ENCODE measurements at places on chromosomes 6 and 20.

GRCh38 chr6:90429713-90430112, 133.1 kb upstream of the BACH2 start:
- no peak for DNase-seq
- no peak overlapping the region for H3K27ac ChIP-seq
- H3K4me3 ChIP-seq: no peak overlapping the region

GRCh38 chr20:44973053-44973452, 6.7 kb downstream of the STK4 start:
- peaks cover 19% of the 10 kb centered on the region for H3K36me3 ChIP-seq
- peak overlapping the region; percentile 12 for H3K4me3 ChIP-seq
- no peaks in the 10 kb centered on the region for H3K27me3 ChIP-seq
- DNase-seq: no peak
- peaks cover 71% of the 10 kb centered on the region for H3K4me1 ChIP-seq

DNA sequence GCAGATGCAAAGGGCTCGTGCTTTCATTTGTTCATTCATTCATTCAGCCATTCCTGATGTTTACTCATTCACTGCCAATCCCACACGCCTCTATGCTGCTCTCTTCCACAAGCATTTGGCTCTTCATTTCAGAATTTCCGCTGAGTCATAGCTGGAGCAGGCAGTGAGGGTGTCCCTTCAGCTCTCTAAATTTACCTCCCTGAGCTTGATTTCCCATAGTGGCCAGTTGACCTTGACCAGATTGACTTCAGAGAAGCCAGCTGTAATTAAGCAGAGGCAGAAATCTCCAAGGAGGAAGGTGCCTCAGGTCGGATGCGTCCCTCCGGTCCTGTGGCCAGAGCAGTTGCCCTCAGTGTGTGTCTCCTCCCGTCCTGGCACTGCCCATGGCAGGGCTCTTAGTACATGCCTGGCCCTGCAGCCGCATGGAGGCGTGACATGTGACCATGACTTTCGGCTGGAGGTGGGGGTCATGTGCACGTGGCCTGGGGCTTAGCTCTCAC, 267.2 kb upstream of the ECI2 start:
- no peaks in the 10 kb centered on the region for H3K4me1 ChIP-seq
- no peak overlapping the region for H3K4me3 ChIP-seq
- DNase-seq: no peak

DNA sequence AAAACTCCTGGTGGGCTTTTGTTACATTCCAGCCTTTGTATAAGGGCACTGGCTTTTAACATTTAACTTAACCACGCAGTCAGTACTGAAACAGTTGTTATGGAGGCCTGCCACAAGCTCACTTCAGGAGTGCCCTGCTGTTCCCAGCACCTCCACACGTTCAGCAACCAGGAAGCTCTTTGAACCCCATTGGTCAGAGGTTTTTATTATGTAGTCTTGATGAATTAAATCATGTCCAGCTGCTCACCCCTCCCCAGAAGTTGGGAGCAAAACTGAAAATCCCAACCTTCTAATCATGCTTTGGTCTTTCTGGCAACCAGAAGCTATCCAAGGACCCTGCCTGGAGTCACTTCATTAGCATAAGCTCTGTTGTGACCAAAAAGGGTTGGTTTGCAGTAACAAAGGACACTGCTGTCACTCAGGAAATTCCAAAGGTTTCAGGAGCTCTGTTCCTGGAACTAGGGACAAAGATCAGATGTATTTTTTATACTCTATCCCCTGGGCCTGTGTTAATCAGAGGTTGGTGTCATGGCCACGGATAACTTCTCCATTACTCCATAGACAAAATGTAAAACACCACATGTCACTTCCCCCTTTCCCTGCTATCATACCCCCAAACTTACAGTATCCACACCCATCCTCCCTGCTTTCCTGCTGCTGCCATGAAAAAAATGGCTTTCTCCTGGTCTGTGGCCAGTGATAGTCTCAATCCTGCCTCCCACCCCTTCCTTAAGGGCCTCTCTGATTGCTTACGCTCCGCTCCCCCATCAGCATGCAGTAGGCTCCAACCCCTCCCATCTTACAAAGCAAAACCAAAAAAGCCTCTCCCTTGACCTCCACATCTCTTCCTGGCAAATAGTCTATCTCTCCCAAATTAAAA, 3.1 kb downstream of the ARMC12 start:
- H3K27me3 ChIP-seq: no peaks in the 10 kb centered on the region
- no peaks in the 10 kb centered on the region for H3K36me3 ChIP-seq
- peaks cover 15% of the 10 kb centered on the region for H3K4me1 ChIP-seq
- H3K27ac ChIP-seq: no peak overlapping the region

DNA sequence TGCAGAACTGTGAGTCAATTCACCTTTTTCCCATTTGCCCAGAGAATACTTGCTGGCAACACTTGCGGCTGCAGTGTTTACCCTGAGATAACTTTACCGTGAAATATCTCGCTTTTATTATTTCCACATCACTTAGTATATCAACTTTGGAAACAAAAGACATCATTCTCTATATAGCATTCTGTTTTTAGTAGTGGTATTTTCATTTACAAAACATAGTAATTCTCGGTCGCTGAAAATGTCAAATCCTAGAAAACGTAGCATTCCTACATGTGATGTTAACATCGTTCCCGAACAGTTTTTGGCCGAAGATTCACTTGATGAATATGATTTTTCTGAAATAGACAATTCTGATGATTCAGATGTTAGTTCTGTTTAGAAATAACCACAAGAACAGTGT, 52.0 kb downstream of the NHLRC1 start:
- no peaks in the 10 kb centered on the region for H3K4me1 ChIP-seq
- H3K27me3 ChIP-seq: peaks cover 4% of the 10 kb centered on the region
- no peak for DNase-seq
- H3K4me3 ChIP-seq: no peak overlapping the region
- H3K27ac ChIP-seq: no peak overlapping the region

GRCh38 chr20:41649489-41649888, 31.3 kb upstream of the CHD6 start:
- H3K4me1 ChIP-seq: peaks cover 5% of the 10 kb centered on the region
- no peak overlapping the region for H3K4me3 ChIP-seq
- no peak overlapping the region for H3K27ac ChIP-seq
- DNase-seq: no peak
- peaks cover 8% of the 10 kb centered on the region for H3K36me3 ChIP-seq

- no peak overlapping the region for H3K4me3 ChIP-seq
- no peak for DNase-seq
- H3K36me3 ChIP-seq: no peaks in the 10 kb centered on the region
- H3K27ac ChIP-seq: no peak overlapping the region
These were observed 375.5 kb downstream of the PAX1 start for GRCh38 chr20:22080985-22081384.

DNA sequence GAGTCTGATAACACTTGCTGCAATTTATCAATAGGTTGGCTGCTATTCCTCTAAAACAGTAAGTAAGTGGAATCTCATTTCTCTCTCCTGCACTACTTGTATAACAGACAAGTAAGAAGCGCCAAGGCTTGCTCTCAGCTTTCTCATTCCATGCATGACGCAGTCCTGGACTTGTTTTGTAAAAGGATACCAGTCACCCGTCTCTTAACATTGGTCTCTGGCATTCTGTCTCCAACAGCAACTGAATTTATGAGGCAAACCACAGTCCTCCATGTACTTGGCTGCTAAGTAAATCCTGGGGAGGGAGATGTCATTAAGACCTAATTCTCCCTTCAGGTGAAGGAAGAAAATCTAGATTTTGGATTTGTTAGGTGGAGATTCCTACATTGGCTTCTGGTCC, 115.4 kb downstream of the OPN5 start:
- H3K27me3 ChIP-seq: no peaks in the 10 kb centered on the region
- DNase-seq: no peak
- H3K4me3 ChIP-seq: no peak overlapping the region

GRCh38 chr6:11486486-11486885, 51.1 kb upstream of the TMEM170B start:
- H3K4me3 ChIP-seq: no peak overlapping the region
- no peak for DNase-seq
- no peaks in the 10 kb centered on the region for H3K27me3 ChIP-seq
- H3K27ac ChIP-seq: no peak overlapping the region

DNA sequence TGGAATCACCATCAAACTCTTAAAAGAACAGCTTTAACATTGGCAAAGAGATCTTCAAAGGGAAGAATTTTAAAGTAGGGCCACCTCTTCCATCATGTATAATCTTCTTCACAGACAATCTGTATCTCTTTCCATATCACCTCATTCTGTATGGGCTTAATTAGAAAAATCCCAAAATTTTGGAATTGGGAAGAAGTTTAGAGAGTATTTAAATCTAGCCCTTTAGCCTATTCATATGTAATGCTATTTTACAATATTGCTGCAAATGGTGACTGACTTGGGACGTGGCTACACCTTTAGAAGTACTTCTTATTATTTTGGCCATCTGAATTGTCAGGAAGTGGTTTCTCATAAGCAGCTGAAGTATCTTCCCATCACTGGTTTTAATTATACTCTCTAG, 474.3 kb downstream of the RFPL4B start:
- no peak for DNase-seq
- no peaks in the 10 kb centered on the region for H3K4me1 ChIP-seq
- no peak overlapping the region for H3K27ac ChIP-seq
- H3K27me3 ChIP-seq: no peaks in the 10 kb centered on the region

All from T-helper 17 cell (primary cell).